ENCODE measurements at places on chromosomes 13 and 19.

DNA sequence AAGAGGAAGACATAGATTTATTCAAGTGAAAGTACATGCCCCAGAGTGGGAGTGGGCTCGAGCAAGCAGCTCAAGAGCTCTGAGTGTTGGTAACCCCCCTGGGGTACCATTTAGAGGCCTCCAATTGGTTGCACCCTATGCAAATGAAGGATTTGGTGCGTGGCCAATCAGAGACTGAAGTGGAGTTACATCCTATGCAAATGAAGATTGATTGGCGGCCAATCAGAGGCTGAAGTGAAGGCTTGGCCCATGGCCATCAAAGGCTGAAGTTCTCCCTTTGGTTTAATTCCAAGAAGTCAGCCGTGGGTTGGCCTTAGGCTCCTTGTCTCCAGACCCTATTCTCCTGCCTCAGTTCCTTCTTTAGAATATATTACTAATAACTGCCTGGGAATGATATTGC lies 12.9 kb upstream of the IGFL1 start:
- DNase-seq, result no peak

GRCh38 chr13:24745861-24746617 lies 17.9 kb upstream of the RNF17 start:
- no peak for DNase-seq

- no peak for DNase-seq
Observed at GRCh38 chr19:13343514-13343913, 162.8 kb downstream of the CACNA1A start.

GRCh38 chr13:79846386-79846785 lies 365.4 kb downstream of the NDFIP2 start:
- no peak for DNase-seq

DNA sequence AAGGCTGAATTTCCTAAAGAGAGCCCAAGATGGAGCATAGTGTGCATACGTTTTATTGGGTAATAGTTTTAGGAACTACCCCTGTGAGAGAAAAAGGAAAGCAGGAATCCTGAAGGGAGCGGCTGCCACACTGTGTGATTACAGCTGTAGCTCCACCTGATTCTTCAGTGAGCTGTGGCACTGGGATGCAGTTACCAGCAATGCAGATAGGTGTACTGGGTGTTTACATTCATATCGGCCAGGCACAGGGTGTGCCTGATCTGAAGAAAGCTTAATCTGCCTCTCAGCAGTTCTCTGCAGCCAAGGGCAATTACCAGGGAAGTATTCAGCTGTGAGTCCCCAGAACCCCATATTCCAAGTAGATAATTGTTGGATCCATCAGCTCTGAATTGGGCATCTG lies 1541.8 kb downstream of the EFNB2 start:
- no peak for DNase-seq

GRCh38 chr13:98189841-98190505 lies 12.9 kb upstream of the RNF113B start:
- DNase-seq, result no peak

GRCh38 chr13:20405691-20406090 lies 120.0 kb downstream of the CRYL1 start:
- no peak for DNase-seq

- DNase-seq, result no peak
Observed at GRCh38 chr19:46452186-46452585, 19.2 kb downstream of the PNMA8A start.
